ENCODE measurements at places on chromosomes 5 and 9.

- no peak for DNase-seq
Observed at GRCh38 chr5:132651838-132652469, 6.0 kb upstream of the IL13 start.

DNA sequence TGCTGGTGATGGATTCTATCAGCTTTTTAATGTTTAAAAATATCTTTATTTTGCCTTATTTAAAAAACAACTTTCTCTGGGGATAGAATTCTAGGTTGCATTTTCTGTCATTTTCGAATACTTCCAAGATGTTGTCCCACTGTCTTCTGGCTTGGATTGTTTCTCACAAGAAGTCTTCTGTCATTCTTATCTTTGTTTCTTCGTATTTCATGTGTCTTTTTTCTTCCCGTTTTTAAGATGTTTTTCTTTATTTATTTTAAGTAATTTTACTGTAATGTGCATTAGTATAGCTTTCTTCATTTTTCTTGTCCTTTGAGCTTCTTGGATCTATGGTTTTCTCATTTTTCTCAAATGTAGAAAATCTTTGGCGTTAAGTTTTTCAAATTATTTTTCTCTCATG is 19.1 kb downstream of the STX17 start:
- DNase-seq = no peak

- no peak for DNase-seq
Observed at GRCh38 chr9:127523312-127523851, 72.1 kb downstream of the LRSAM1 start.

- no peak for DNase-seq
Observed at GRCh38 chr9:92055624-92056023, 59.6 kb downstream of the SPTLC1 start.

DNA sequence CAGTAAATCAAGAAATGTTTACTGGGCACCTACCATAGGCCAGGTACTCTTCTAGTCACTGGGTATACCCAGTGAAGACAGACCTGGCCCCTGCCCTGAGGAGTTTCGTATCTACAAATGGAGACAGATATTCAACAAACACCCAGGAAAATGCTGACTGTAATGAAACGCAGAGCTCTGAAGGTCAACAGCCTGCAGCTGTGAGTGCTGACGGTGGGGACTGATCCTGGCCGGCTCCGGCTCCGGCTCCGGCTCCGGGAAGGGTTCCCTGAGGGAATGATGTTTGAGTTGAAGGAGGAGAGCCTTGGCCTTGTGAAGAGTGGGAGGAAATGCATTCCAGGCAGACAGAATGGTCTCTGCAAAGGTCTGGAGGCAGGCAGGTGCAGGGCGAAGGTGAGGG is 23.1 kb downstream of the FGFR4 start:
- no peak for DNase-seq
